Stimulated activated effector memory CD8-positive, alpha-beta T cell treated with anti-CD3 and anti-CD28 coated beads, Interleukin-12 subunit alpha, Interleukin-12 subunit beta, amount 100 ng/mL, for 72 hours (primary cell): ENCODE measurements at places on chromosomes 4 and X.

GRCh38 chr4:155877971-155878370 is 11.9 kb upstream of the ASIC5 start:
- DNase-seq = no peak

- DNase-seq = no peak
Observed at GRCh38 chr4:6301732-6302442, 32.2 kb downstream of the WFS1 start.

GRCh38 chrX:71565474-71566041 is 12.7 kb upstream of the GCNA start:
- no peak for DNase-seq

- DNase-seq = no peak
Observed at GRCh38 chr4:14387647-14388046, 614.6 kb upstream of the CPEB2 start.

- DNase-seq = no peak
Observed at GRCh38 chr4:91064157-91064853, 937.1 kb downstream of the CCSER1 start.
